ENCODE measurements at places on chromosomes 1 and 21. TPM values are rescaled to one million over a fixed set of nuclear protein-coding genes. Genes with fewer than 3 reads are reported as not detected.

DNA sequence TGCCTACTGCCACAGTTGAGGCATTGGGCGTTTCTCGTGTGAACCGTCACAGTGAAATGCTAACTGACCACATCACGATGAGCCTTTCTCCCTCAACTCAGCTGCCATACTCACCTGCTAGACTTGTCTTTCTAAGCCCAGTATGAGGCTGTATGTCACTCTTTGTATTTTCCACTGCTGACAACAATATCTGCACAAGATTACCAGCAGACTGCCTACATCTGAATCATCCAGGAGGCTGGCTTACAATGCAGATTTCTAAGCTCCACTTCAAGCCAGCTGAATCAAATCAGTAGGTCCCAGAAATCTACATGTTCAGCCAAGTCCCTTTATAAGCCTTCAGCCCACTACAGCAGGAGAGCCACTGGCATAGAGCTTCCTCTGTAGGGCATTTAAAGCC, 355.0 kb upstream of the DUSP10 start:
- H3K36me3 ChIP-seq = no peaks in the 10 kb centered on the region
- no peak for DNase-seq
- no peaks in the 10 kb centered on the region for H3K4me1 ChIP-seq
- no peak overlapping the region for H3K4me3 ChIP-seq

DNA sequence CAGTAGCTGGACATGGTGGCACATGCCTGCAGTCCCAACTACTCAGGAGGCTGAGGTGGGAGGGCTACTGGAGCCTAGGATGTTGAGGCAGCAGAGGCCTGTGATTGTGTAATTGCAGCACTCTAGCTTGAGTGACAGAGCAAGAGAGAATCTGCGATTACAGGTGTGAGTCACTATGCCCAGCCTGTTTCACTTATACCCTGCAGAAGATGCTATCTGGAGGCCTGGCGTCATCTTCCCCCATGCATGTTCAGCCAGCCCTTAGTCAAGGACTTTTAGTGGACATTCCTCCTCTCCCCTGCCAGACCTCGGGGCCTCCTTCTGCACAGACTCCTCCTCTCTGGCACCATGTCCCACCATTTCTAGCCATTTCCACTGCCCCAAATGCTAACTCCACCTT, 36.3 kb upstream of the RCC2 start:
- H3K36me3 ChIP-seq = no peaks in the 10 kb centered on the region
- DNase-seq = no peak
- no peaks in the 10 kb centered on the region for H3K27me3 ChIP-seq
- H3K4me1 ChIP-seq = no peaks in the 10 kb centered on the region
- no peak overlapping the region for H3K27ac ChIP-seq

Gene F11R
- 25.9 TPM for total RNA-seq

GRCh38 chr21:24302400-24302799, 1304.9 kb downstream of the MRPL39 start:
- no peaks in the 10 kb centered on the region for H3K27me3 ChIP-seq
- no peak for DNase-seq
- H3K36me3 ChIP-seq = no peaks in the 10 kb centered on the region
- no peak overlapping the region for H3K27ac ChIP-seq
- H3K4me3 ChIP-seq = no peak overlapping the region

Gene HTR6
- not detected for total RNA-seq

Gene MRAP
- total RNA-seq = not detected

- peak overlapping the region; percentile 5 for H3K4me3 ChIP-seq
- no peak for DNase-seq
- H3K36me3 ChIP-seq = no peaks in the 10 kb centered on the region
- no peak overlapping the region for H3K27ac ChIP-seq
Observed at GRCh38 chr1:57307392-57308170, 116.3 kb downstream of the DAB1 start.

DNA sequence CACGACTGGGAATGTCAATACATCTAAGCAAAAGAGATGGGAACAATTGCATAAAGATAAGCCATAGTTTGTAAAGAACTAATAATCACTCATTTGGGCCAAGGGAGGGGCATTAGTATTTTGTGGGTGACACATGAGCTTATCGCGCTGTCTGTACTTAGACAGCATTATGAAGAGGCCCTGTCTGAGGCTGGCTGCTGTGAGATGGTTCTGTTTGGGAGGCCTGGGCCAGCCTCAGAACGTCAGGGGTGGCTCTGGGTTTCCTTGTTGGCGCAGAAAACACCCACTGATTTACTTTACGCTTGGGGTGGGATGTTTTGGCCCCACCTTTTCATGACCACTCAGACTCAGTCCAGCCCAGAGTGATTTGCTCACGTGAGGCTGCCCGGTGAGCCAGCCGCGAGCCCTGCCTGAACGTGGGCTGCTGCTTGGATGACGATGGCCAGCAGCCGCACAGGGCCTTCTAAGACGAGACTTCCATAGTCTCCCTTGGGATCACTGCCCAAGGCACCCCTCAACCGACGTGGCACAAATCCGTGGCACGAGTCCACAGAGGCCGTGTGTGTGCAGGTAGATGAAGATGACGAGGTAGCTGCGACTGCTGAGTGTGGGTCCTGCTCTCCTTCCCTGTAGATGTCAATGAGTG, 18.7 kb downstream of the UMODL1 start:
- H3K27ac ChIP-seq = no peak overlapping the region
- no peaks in the 10 kb centered on the region for H3K36me3 ChIP-seq
- H3K4me3 ChIP-seq = no peak overlapping the region
- peaks cover 17% of the 10 kb centered on the region for H3K27me3 ChIP-seq

DNA sequence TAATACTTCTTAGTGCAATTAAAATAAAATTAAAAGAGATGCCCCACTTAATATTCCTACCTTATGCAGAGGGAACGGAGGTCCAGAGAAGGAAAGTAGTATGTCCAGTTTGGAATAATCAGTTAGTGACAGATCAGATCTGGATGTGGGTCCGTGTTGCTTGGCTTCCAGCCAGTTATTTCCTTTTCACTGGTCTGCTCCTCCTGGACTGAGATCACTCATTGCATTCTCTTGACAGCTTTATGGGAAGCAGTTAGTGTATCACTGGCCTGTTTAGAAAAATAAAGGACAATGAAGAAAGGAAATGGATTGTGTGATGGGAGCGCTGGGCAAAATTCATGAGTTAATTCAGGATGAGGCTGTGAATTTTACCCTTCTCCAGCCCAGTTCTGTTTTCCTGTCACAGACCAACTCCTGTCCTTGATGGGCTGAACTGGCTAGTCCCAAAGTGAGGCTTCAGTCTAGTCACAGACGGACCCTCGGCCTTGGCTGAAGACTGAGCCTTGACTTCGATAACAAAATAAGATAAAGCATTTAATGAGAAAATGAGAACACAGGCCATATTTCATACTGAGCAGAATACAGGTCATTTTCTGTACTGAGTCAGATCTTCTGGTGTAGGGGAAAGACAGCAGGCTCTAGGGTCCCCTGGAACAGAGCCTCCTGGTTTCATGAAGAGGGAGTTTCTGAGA, 85.2 kb upstream of the TRABD2B start:
- H3K27me3 ChIP-seq = peaks cover 28% of the 10 kb centered on the region
- no peaks in the 10 kb centered on the region for H3K4me1 ChIP-seq
- H3K36me3 ChIP-seq = no peaks in the 10 kb centered on the region
- no peak for DNase-seq
- H3K4me3 ChIP-seq = no peak overlapping the region

DNA sequence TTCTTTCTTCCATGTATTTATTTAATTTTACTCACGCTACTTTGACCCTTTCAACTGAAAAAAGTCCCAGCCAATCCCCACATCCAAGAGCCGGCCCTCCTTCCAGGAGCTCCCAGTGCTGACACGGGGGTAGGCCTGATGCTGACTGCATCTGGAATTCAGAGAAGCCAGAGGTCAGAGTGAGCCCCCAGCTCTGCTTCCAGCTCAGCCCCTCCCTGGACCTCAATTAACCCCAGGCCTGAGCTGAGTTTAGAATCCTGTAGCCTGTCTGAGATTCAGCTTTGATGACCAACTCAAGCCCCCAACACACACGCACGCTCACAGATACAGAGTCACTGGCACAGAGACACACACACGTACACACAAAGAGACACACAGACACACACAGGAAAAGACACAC, 247.9 kb downstream of the NPHP4 start:
- H3K36me3 ChIP-seq = no peaks in the 10 kb centered on the region
- no peak for DNase-seq
- no peaks in the 10 kb centered on the region for H3K4me1 ChIP-seq
- peaks cover 16% of the 10 kb centered on the region for H3K27me3 ChIP-seq

- DNase-seq = no peak
- peaks cover 15% of the 10 kb centered on the region for H3K27me3 ChIP-seq
- no peak overlapping the region for H3K27ac ChIP-seq
Observed at GRCh38 chr1:205486258-205486657, 18.2 kb upstream of the CDK18 start.

GRCh38 chr1:156868341-156868740, 7.7 kb downstream of the NTRK1 start:
- H3K4me3 ChIP-seq = no peak overlapping the region
- H3K4me1 ChIP-seq = peaks cover 15% of the 10 kb centered on the region
- H3K36me3 ChIP-seq = no peaks in the 10 kb centered on the region
- peaks cover 13% of the 10 kb centered on the region for H3K27me3 ChIP-seq

DNA sequence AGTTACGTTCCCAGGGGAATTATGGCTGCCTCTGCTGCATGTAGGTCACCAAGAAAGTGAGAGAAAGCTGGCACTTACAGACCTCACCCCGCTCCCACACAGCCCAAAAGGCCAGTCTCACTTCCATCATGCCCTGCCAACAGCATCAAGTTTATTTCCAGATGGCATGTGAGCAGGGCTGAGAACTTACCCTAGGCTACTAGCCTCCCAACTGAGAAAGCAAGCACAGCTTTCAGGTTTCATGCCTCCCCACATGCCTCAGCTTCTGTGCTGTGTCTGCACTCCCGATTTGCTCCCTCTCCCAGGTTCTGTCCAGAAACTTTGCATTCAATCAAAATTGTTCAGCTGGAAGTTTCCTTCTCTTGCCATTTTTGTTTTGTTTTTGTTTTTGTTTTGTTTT, 59.1 kb upstream of the CRB1 start:
- DNase-seq = no peak
- H3K27me3 ChIP-seq = peaks cover 11% of the 10 kb centered on the region
- H3K27ac ChIP-seq = no peak overlapping the region
- peaks cover 23% of the 10 kb centered on the region for H3K36me3 ChIP-seq
- no peaks in the 10 kb centered on the region for H3K4me1 ChIP-seq

Gene TMEM81
- 3.0 TPM for total RNA-seq

Gene TCHHL1
- total RNA-seq = not detected

DNA sequence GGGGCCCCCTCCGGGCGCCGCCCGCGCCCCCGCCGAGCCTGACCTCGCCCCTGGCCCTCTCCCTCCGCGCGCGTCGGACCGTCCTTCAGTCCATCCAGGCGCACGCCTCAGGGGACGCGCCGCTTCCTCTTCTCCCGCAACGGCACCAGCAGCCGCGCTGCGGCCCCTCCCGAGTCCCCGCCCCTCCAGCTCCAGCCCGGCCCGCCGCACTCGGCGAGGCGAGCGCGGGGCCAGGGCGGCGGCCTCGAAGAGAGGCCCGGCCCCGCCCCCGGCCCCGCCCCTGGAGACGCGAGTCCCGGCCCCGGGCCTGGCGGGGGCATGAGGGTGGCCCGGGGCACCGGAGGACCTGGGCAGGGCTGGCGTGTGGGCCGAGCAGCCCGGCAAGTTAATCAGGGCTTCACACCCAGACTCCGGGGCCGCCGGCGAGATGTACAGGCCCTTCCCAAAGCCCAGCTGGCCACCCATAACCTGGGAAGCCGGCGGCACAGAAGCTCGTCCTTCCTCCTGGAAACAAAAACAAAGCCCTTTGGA, at the start of gene IGSF3:
Gene IGSF3 (minus strand): TSS at position 159 of the 531 bp plus-strand sequence. CDS start 1,407 bp downstream, outside the sequence.
- peak; percentile 63 for DNase-seq
- no peaks in the 10 kb centered on the region for H3K36me3 ChIP-seq
- no peak within 1 kb of the TSS for H3K27ac ChIP-seq
- H3K27me3 ChIP-seq = peaks cover 37% of the 10 kb centered on the region
- no peaks in the 10 kb centered on the region for H3K4me1 ChIP-seq

DNA sequence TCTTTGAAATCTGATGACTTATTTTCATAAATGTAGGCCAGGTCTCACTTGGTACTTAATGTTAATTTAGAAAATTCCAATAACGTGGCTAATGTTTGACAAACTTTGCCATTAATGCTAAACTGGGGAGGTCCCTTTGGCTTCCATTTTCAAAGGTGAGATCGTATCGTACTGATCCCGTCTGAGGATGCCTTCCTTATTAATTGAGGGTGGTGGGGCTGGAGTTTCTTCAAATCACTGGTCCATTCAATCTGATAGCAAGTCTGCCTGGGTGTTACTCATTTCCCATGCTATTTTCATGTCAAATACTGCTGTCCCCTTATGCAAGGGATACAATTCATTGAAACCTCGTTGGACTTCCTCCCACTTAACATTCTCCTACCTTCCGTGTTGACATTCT, 327.1 kb downstream of the DISC1 start:
- H3K4me3 ChIP-seq = no peak overlapping the region
- H3K27ac ChIP-seq = no peak overlapping the region
- DNase-seq = no peak
- no peaks in the 10 kb centered on the region for H3K27me3 ChIP-seq
- no peaks in the 10 kb centered on the region for H3K36me3 ChIP-seq
- H3K4me1 ChIP-seq = no peaks in the 10 kb centered on the region

- no peaks in the 10 kb centered on the region for H3K27me3 ChIP-seq
- H3K27ac ChIP-seq = peak overlapping the region; percentile 15
- peaks cover 39% of the 10 kb centered on the region for H3K4me1 ChIP-seq
- DNase-seq = no peak
Observed at GRCh38 chr1:91596474-91596873, 95.8 kb downstream of the CDC7 start.

DNA sequence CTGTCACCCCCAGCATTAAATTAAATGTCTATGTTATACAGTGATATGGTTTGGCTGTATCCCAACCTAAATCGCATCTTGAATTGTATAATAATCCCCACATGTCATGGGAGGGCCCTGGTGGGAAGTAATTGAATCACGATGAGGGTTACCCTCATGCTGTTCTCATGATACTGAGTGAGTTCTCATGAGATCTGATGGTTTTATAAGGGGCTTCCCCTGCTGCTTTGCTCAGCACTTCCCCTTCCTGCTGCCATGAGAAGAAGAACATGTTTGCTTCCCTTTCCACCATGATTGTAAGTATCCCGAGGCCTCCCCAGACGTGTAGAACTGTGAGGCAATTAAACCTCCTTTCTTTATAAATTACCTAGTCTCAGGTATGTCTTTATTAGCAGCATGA, 445.7 kb downstream of the MRPL39 start:
- no peak for DNase-seq
- no peak overlapping the region for H3K27ac ChIP-seq
- H3K36me3 ChIP-seq = peaks cover 5% of the 10 kb centered on the region
- no peak overlapping the region for H3K4me3 ChIP-seq

DNA sequence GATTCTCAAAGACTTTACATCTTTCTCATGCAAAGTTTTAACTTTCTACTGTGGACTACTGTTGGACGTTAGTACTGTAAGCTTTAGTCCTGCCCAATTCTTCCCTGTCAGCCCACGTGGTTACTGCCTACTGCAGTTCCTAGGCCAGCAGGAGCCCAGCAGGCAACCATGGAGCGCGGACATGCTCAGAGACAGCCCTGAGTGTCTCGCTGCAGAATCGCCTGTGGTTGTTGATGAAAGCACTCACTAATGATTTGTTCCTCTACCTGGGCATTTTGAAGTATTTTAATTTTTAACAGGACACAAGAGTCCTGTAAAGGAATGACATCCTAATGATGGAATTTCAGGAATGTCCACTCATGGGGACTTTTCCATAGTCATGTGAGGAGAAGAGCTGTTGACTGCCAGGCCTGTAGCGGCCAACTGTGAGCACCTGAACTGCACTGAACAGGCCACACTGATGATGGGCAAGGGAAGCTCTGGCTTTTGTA, 44.1 kb downstream of the PGBD5 start:
- peaks cover 21% of the 10 kb centered on the region for H3K27me3 ChIP-seq
- DNase-seq = no peak
- H3K36me3 ChIP-seq = peaks cover 11% of the 10 kb centered on the region
- H3K27ac ChIP-seq = no peak overlapping the region
- H3K4me3 ChIP-seq = no peak overlapping the region

Gene TEX38
- 0.59 TPM for total RNA-seq

Gene CR2
- total RNA-seq = not detected
